ENCODE measurements at places on chromosomes 13 and 19.

DNA sequence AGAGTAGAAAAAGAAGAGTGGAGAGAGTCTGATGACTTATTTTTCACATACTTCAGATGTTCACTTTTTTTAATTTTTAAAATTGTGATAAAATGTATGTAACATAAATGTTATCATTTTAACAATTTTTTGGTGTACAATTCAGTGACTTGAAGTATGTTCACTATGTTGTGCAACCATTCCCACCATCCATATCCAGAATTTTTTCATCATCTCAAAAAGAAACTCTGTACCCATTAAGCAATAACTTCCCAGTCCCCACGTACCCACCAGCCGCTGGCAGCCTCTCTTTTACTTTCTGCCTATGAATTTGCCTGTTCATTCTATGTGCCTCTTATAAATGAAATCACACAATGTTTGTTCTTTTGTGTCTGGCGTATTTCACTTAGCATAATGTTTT is 43.3 kb downstream of the SKA3 start:
- no peak for DNase-seq

GRCh38 chr19:35291916-35292315 is at the start of gene MAG:
TSS of gene MAG (plus strand) at chr19:35292161. CDS start at chr19:35295409, 3,248 bp downstream.
- no peak for DNase-seq

DNA sequence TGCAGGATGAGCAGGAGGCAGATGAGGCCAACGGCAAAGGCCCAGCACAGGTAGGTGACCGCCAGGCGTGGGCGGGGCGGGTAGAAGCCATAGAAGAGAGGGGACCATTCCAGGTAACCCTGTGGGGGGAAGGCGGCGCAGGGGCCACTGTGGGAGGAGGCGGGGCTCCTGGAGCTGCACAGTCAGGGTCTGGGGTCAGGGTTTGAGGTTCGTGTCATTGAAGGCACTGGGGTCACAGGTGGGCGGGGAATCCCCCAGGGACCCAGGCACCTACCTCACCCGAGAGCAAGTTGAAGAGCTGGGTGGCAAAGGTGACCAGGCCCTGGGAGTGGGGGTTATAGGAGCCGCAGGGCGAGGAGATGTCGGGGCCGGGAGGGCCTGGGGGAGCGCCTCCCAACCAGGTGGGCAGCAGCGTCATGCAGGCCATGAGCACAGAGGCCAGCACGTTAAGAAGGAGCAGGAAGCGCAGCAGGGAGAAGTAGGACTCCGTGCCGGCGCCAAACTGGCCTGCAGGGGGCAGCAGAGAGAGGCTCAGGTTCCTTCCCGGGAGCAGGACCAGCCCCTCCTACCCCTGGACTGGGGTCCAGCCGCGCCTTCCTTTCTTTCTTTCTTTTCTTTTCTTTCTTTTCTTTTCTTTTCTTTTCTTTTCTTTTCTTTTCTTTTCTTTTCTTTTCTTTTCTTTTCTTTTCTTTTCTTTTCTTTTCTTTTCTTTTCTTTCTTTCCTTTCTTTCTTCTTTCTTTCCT is 4.6 kb downstream of the TMC4 start:
- peak; percentile 93 for DNase-seq

GRCh38 chr13:21050288-21051197 is 10.8 kb downstream of the LATS2 start:
- DNase-seq, result no peak

DNA sequence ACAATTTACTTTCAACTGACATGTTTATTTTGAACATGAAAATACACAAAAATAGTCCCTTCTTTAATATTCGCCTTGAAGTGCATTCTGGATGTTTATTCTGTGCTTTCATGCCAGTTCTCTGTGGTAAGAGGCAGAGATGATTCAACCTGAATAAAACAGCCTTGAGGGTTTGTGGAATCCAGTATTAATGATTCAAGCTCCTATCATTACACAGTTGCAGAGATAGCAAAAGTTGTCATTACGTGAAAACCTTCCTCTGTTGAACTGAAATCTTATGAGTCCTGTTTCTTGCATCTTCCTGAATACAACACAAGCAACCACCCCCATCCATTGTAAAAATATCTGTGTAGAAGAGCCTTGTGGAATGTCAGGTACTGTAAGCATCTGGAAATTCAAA is 142.3 kb upstream of the HTR2A start:
- DNase-seq, result no peak

DNA sequence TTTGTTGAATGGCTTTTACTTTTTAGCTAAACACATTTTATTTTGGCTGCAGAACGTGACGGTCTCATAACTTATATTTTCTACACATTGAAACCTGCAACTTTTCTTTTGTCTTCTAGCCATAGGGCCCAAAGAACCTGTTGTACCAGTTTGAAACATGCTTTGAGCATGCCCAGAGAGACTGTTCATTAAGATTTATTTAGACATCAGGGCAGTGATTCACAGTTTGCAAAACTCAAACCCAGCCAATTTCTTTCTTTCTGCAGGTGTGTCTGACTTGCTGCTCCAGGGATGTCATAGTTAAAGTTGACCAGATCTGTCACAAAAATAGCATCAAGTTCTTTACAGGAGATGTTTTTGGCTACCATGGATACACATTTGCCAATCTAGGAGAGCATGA is 22.0 kb downstream of the SAE1 start:
- no peak for DNase-seq

DNA sequence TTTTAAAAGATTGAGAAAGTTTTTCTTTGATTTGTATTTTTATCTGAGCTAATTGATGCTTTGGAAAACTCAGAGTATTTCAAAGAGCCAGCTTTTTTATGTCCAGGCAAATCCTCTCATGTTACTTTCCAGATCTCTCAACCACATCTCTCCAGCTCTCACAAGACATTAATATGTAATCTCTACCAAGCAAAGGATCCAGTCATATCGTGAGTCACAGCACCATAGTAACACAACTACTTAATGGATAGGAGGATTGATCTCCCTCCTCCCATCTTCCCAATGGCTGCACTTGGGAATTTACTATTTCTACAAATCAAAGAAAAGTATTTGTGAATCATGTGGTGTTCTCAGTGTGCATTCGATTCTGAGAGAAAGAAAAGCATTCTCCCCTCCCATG is 63.3 kb downstream of the POU4F1 start:
- no peak for DNase-seq

GRCh38 chr13:46213242-46213641 is 1.5 kb downstream of the LRRC63 start:
- no peak for DNase-seq

GRCh38 chr13:46748300-46748699 is 48.7 kb downstream of the ESD start:
- DNase-seq, result no peak

GRCh38 chr13:112061367-112062061 is 5.4 kb upstream of the SOX1 start:
- DNase-seq, result no peak

DNA sequence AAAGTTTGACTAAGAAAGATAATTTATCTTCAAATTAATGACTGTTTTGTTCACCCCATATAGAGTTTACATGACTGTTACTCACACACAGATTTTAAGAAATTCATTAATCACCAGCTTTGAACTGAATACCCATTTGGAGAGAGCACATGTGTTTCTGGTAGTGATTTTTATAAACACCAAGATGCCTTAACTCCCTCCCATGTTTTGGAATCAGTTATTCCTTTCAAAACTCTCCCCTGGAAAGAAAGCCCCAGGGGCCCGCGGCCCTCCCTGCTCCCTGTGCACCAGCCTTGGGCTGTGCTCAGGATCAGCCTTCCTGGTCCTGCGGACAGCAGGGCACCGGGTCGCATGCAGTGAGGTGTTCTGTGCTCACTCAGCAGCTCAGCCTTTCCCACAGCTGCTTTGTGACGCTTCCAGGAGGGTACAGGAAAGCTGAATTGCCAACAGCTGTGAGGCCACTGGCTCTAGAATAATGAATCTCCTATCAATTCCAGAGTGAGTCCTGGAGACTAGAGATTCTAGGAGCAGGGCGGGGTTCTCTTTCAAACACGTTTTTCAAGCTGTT is 483.2 kb downstream of the EFNB2 start:
- DNase-seq, result no peak

DNA sequence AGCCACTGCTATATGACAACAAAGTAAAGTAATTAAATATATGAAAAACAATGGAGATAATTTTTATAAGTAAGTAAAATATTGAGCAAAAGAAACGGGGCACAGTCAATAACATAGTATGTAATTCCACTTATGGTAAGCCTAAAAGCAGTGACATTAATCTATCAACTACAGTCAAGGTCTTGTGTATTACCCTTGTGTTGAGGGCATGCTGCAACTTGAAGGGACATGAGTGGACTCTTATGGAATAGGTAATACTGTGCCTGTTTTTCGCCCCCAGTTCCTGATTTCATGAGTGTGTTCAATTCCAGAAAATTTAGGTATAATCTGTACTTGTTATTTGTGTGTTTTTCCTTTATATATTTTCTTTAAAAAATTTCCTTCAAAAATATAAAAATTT is 201.3 kb upstream of the SLITRK6 start:
- DNase-seq, result no peak

DNA sequence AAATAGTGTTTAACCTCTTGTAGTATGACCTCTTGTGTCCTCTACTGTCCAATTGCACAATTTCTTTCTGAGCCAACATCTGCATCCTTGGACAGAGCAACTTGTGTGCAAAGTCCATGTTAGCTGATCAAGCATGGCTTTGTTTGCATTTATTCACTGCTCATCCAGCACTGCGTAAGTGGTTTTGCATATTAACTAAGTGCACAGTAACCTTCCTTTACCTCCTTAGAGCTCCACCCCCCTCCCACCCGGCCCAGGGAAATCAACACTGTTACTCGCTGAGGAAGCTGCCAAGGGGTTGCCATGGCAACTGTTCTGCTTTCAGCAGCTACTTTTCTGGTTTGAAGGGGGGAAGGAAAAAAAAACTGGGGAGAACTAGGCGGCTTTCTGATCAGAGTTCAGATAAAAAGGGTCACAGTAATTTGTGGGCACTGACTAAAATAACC is 153.5 kb upstream of the KLF12 start:
- peak; percentile 67 for DNase-seq

GRCh38 chr19:53422551-53422950 is 9.2 kb upstream of the ZNF761 start:
- DNase-seq, result no peak

DNA sequence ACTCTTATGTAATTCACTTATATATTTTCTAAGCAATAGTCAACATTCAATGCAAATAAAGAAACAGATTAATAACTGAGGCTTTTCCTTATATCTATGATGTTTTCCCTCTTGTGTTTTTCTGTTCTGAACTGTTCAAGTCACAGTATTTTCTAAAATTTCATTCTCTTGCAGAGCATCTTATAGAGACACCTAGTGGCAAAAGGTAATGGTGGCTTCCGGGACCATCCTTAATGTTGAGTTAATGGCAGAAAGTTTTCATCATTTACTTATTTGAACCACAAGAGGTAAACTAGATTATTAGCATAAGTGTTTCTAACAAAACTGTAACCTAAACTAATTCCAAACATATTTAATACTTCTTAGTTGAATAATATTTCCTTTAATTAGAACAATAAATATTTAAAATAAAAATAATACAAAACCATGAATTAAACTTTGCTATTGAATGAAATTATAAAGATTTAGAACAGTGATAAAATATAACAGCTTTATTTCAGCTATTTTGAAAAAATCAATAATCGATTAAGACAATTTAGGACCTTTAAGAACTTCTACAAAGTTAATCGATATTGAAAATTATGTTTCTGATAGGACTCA is 1.7 kb upstream of the SLITRK5 start:
- peak; percentile 26 for DNase-seq

DNA sequence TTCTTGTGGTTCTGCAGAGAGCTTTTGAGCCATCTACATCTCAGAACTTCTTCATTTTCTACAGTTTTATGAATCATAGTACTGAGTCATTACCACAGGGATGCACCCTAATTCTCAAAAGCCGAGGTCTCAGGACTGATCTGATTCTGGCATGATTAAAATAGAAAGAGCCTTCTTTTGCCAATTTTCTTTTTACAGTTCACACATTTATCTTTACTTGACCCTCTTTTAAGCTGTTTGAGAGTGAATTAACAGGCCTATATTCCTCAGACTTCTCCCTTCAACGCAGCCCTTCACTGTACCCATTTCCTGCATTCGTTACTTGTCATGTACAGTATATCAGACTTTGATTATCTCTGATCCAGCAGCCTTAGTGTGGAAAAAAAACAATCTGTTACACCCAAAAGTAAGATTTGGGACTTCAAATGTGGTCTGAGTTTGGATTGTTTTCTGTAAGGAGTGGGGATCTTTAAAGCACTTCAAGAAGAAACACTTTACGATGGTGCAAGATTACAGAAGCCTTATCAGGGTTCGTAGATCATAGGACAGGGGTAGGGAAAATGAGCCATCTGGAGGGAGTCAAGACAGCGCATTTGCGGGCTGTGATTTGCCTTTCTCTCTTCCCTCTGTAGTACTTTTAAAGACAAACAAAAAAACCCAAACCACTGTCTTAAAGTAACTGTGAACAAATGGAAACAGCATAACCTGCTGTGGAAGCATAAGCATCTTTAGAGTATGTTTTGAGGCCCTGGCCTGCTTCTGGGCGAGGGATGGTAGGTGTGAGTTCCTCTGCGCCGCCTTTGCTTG is 15.3 kb upstream of the GPR183 start:
- DNase-seq, result no peak

GRCh38 chr19:15679089-15679488 is 6.2 kb downstream of the CYP4F12 start:
- no peak for DNase-seq

DNA sequence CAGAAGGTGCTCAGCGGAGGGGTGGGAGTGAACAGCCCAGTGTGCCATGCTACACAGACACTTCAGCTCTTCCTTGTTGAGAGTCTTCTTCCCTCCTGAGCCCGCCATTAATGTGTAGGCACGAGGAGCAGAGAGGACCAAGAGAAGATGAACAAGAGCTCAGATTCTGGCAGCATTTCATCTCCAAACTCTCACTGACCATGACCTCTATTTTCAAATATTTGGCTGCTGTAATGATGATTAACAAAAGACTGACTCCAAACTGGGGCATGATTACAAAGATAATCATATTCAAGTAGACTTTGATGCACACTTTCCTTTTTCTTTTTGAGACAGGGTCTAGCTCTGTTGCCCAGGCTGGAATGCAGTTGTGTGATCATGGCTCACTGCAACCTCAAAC is 236.5 kb downstream of the DCLK1 start:
- DNase-seq, result no peak

DNA sequence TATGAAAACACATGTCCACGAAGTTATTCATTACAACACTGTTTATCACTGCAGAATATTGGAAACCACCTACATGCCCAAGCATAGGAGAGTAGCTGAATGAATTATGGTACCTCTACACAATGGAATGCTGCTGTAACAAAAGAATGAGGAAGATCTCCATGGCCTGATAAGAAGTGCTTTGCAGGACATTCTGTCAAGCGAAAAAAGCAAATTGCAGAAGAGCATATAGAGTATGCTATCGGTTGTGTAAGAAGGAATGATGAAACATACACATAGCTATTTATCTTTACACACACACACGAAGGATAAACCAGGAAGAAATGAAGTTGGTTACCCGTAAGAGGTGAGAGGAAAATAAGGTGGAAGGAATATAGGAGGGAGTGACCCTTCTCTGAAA is 37.5 kb upstream of the CEACAM20 start:
- DNase-seq, result no peak

Data from cardiac muscle cell (in vitro differentiated cells and primary cell).